ENCODE measurements at places on chromosomes 5 and 9.

DNA sequence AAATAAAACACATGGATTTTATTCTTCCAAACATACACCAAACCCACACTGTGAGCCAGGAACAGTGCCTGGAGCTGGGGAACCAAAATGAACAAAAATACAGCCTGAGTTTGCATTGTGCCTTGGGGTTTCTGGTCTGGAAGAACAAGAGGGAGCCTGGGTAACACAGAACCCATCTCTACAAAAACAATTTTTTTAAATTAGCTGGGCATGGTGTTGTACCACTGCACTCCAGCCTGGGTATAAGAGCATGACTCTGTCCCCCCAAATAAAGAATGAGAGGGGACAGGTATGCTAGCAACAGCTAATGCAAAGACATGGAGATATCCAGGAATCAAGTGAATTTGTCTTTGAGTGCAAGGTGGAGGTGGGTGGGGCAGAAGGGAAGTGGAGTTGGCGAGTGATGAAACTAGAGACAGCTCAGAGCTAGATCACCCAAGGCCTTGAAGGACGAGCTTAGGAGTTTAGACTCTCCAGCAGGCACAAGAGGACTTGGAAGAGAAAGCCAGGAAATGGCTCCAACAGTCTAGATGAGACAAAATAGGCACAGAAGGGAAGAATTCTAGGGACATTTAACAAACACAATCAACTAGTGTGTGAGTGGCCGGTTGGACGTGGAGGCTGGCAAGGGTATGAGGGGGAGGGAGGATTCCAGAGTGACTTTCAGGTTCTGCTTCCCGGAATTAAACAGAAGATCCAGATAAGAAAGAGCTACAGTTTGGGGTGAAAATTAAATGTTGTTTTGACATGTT is 47.4 kb downstream of the FNBP1 start:
- DNase-seq: no peak

- no peak for DNase-seq
Observed at GRCh38 chr5:159053708-159054107, 46.0 kb downstream of the EBF1 start.

DNA sequence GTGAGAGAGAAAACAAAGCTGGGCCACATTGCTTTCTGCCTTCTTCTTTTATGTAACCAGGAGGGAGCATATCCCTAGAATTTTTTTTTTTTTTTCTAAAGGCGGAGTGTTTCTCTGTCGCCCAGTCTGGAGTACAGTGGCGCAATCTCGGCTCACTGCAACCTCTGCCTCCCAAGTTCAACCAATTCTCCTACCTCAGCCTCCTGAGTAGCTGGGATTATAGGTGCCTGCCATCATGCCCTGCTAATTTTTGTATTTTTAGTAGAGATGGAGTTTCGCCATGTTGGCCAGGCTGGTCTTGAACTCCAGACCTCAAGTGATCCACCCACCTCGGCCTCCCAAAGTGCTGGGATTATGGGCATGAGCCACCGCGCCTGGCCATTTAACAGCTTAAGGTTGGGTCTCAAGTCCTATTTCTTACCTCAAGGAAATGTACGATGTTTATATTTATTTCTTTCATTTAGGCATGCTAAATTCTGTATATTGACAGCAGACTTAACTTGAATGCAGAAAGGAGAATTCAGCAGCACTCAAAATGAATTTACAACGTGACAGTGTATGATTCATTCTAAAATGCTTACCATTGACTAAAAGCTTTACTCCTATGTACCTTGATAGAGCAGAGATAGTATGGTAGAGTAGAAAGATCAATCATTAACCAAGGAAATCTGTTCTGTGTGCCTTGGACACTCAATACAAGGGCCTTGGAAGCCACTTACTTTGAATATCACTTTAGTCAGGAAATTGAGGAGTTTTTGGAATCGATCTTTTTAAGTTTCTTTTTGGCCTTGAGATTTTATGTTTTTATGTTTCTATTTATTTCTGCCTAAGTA is 100.9 kb downstream of the F2RL2 start:
- DNase-seq: no peak

DNA sequence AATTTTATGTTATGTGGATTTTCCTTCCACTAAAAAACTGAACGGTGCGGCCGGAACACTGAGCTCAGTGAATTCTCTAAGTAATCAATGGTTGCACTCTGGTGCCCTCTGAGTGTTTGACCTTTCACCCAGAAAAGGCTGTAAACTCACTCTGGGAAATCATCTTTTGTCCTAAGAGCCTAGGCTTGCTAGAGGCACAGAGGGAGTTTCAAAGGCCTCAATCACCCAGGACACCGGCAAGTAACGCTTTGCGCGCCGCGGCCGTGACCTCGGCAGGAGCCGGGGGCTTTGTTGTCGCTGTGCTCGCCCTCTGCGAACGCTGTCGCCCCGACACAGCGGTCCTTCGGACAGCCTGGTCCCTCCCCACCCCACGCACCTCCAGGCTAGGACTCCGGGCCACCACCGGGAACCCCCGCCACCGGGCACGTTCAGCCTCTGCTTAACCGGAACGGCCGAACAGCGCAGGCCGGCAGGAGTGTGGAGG is 703 bp downstream of the ISCA1 start:
- DNase-seq: no peak

GRCh38 chr5:118320121-118320520 is 668.2 kb downstream of the DTWD2 start:
- no peak for DNase-seq

GRCh38 chr5:6818594-6819511 is 105.6 kb downstream of the TENT4A start:
- no peak for DNase-seq

GRCh38 chr5:72954389-72954788 is 1.5 kb upstream of the FCHO2 start:
- no peak for DNase-seq

- no peak for DNase-seq
Observed at GRCh38 chr5:91189480-91190313, 193.4 kb downstream of the ARRDC3 start.

GRCh38 chr9:127334725-127335124 is 62.2 kb upstream of the SLC2A8 start:
- no peak for DNase-seq

- no peak for DNase-seq
Observed at GRCh38 chr5:6281818-6282217, 96.5 kb downstream of the MED10 start.
